ENCODE measurements at places on chromosomes 11 and 22. TPM values are rescaled to one million over a fixed set of nuclear protein-coding genes. Genes with fewer than 3 reads are reported as not detected.
A peak's percentile ranks its signal among the peaks of the same experiment; 100 is the strongest.

GRCh38 chr11:43694477-43694876 is 13.9 kb downstream of the HSD17B12 start:
- H3K4me3 ChIP-seq, result no peak overlapping the region
- H3K27ac ChIP-seq, result no peak overlapping the region

DNA sequence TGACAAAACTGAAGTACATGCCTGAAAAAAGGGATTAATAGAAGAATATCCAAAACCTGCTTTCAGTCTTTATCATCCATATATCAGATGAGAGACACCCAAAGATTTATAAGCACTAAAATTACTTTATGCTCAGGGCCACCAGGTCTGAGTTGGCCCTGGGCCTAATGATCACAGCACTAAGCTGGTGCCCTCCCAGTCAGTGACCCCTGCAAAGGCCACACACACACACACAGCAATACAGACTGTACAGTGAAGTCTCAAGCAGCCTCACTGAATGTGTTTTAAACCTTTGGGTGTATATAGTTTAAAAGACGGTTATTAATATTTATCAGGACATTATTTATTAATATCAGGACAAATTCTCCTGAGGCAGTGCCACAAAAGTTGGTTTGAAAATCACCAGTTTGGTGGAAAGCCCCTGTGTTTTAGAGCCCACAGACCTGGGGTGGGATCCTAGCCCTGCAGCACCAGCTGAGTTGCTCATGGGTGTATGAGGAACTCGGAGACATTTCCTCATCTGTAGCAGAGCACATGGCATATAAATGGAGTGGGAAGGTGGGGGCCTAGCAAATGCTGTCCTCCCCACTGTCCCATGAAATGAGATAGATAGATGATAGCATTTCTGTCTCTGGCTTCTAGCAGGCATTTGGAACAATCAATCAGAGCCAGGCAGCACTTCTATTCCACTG is 48.4 kb upstream of the HORMAD2 start:
- no peak overlapping the region for H3K27ac ChIP-seq
- H3K27me3 ChIP-seq, result no peaks in the 10 kb centered on the region
- DNase-seq, result no peak
- no peak overlapping the region for H3K4me3 ChIP-seq

DNA sequence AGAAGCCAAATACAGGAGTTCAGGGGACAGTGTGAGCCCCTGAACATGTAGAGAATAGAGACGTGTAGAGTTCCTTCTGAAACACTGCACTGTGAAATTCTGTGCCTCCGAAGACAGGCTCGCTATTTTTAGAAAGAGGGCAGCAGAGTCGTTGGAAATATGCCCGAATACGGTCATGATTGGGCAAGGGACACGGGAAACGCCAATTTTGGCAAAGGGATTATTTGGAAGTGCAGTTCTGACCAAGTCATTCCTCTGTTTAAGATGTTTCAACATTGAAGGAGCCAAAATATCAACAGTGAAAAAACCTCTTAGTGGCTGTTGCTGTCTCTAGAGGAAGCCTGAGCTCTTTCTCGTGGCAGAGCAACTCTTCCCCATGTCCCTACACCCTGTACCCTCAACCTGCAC is 9.5 kb upstream of the CBX6 start:
- H3K4me3 ChIP-seq, result peak overlapping the region; percentile 43
- H3K4me1 ChIP-seq, result peaks cover 26% of the 10 kb centered on the region
- H3K27me3 ChIP-seq, result no peaks in the 10 kb centered on the region
- H3K27ac ChIP-seq, result peak overlapping the region; percentile 89
- H3K36me3 ChIP-seq, result no peaks in the 10 kb centered on the region
- DNase-seq, result no peak

DNA sequence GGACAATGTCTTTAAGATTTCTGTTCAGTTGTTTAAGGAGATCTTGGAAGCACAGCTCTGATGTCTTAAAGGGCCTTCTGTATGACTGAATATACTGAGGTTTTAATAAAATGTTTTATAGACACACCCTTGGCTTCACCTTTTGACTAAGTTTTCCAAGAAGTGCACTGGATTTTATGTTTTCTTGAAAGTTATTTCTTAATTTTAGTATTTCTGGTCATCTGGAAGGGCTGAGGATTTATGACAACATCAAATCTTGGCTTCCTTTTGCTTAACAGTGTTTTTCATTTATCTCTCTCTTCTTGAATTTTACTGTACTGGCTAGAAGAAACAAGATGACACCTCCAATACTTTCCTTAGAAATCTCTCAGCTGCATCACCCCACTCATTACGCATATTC is 2423.4 kb downstream of the LRRC4C start:
- H3K4me1 ChIP-seq, result no peaks in the 10 kb centered on the region
- no peaks in the 10 kb centered on the region for H3K36me3 ChIP-seq
- no peak overlapping the region for H3K4me3 ChIP-seq
- H3K27ac ChIP-seq, result no peak overlapping the region

Gene FRMD8
- total RNA-seq, result 8.4 TPM

Measured in left ventricle myocardium inferior (tissue), 1 donor.